ENCODE measurements at places on chromosomes 5 and 9. TPM values are rescaled to one million over a fixed set of nuclear protein-coding genes. Genes with fewer than 3 reads are reported as not detected.

PCDHGB2 gene
- total RNA-seq = 0.77 TPM

CA9 gene
- 0.77 TPM for total RNA-seq

SURF4 gene
- total RNA-seq = 243 TPM

SPDL1 gene
- 27.2 TPM for total RNA-seq

SPINK6 gene
- not detected for total RNA-seq

LOX gene
- 216 TPM for total RNA-seq

PCA3 gene
- total RNA-seq = not detected

SPINK1 gene
- not detected for total RNA-seq

PMPCA gene
- total RNA-seq = 47.2 TPM

CTXN3 gene
- not detected for total RNA-seq

IL11RA gene
- 40.8 TPM for total RNA-seq

CAVIN4 gene
- 1.2 TPM for total RNA-seq

SMU1 gene
- 15.7 TPM for total RNA-seq

CYSRT1 gene
- total RNA-seq = 0.17 TPM

SLC36A3 gene
- not detected for total RNA-seq

RNF180 gene
- 3.8 TPM for total RNA-seq

ANKRD33B gene
- total RNA-seq = 7.4 TPM

RORB gene
- 3.8 TPM for total RNA-seq

PRR7 gene
- 11.8 TPM for total RNA-seq

Data from pericardium fibroblast (primary cell).